Liver (tissue), 10 donors: ENCODE measurements at places on chromosomes 5 and 9.

GRCh38 chr9:93071464-93071863 is 13.0 kb downstream of the SUSD3 start:
- H3K4me3 ChIP-seq, result no peak overlapping the region
- H3K27ac ChIP-seq, result no peak overlapping the region
- DNase-seq, result peak; percentile 61

DNA sequence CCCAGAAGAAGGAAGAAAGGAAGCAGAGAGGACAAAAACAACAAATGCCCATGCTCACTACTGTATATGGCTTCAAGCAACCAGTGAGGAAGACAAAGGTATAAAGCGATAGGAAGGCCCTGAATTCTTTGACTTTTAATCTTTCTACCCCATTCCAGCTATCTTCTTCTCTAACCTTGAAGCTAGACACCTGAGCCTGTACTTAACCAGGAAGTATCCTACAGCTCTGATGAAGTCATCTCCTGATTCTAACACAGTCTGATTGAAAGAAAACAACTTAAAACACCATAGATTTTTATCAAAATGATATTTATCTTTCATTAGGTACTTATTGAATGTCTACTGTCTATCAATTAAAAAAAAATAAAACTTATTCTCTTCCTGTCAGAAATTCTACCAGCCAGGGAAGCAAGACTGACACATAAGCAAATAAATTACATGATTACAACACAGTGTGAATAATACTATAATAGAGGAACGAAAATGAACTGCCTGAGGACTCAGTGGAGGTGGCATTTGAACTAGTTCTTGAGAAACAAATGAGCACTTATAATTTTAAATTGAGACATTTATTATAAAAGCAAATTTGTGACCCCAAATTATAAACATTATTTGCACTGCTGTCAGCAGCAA is 123.3 kb upstream of the ELL2 start:
- H3K27ac ChIP-seq, result no peak overlapping the region
- no peaks in the 10 kb centered on the region for H3K27me3 ChIP-seq
- peaks cover 9% of the 10 kb centered on the region for H3K4me1 ChIP-seq
- no peak for DNase-seq
- no peak overlapping the region for H3K4me3 ChIP-seq
- no peaks in the 10 kb centered on the region for H3K36me3 ChIP-seq

DNA sequence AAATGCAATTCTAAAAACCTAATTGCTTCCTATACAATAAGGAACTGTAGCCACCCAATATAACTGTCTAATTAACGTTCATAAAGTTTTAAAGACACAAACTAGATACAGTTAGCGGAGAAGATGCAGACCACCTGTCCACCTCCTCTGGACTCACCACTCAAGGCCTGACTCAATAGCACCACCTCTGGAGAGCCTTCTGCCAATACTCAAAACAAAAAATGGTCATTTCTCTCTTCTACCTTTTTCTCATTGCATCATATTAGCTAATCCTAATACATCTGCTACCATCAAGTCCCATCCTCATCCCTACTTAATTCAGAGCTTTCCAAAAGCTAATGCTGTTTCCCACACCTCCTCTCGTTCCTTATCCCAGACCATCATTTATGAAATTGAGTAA is 159.9 kb downstream of the MLLT3 start:
- H3K27ac ChIP-seq, result no peak overlapping the region
- no peak overlapping the region for H3K4me3 ChIP-seq
- no peaks in the 10 kb centered on the region for H3K4me1 ChIP-seq
- no peak for DNase-seq
- no peaks in the 10 kb centered on the region for H3K27me3 ChIP-seq
- no peaks in the 10 kb centered on the region for H3K36me3 ChIP-seq

DNA sequence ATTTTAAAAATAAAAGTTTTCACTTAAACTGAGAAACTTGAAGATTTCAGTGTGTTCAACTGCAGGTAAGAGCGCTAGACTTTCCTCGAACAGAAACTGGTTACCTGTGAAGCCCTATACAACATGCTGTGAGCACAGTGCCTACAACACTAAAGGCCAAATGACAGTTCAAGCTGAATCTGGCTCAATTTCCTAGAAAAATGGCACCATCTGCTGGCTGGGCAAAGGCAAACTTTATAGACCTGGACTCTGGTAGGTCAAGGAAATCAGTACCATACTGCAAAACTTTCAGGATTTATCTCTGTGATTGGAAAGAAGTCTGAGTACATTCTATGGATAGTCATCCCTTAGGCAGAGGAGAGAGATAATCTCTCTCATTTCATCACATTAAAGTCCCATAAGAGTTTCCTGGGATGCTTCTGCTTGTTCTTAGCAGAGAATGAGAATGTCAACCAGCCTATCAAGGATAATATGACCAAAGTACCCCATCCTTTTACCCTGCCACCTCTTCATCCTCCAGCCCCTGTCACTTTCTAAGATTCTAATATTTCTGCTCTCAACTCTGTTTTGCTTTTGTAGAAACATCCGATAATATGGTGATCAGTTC is 31.8 kb upstream of the FOXB2 start:
- DNase-seq, result no peak
- no peak overlapping the region for H3K27ac ChIP-seq
- peaks cover 5% of the 10 kb centered on the region for H3K27me3 ChIP-seq
- H3K4me3 ChIP-seq, result no peak overlapping the region
- H3K4me1 ChIP-seq, result no peaks in the 10 kb centered on the region

DNA sequence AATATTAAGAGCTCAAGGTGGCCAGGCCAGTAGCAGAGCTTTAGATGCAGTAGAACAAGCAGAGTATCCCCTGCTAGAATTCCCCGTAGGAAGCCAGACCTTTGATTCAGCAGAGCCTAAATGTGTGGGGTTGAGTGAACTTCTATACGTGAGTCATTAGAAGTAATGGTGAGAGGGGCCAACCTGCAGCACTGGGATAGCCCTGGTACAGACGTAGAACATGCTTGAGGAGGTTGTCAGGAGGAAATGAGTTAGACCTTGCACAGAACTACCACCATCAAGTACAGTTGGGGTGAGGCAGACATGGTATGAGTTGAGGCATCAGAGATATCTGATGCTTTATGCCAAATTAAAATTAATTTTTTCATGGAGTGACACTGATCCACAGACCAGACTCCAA is 42.0 kb downstream of the PDCD1LG2 start:
- DNase-seq, result no peak
- no peaks in the 10 kb centered on the region for H3K36me3 ChIP-seq
- no peaks in the 10 kb centered on the region for H3K4me1 ChIP-seq
- H3K27me3 ChIP-seq, result no peaks in the 10 kb centered on the region
- H3K4me3 ChIP-seq, result no peak overlapping the region
- H3K27ac ChIP-seq, result no peak overlapping the region

DNA sequence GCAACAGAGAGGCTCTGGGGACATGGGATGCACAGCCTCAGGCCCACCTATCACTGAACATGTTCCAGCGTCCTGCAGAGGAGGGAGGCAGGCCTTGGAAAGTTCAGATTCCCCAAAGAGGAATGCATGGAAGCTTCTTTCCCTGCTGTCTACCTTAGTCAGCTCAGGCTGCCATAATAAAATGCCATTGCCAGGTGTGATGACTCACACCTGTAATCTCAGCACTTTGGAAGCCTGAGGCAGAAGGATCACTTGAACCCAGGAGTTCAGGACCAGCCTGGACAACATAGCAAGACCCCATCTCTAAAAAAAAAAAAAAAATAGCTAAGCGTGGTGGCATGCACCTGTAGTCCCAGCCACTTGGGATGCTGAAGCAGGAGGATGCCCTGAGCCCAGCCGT is 24.5 kb upstream of the TOR1B start:
- H3K27me3 ChIP-seq, result no peaks in the 10 kb centered on the region
- no peak for DNase-seq
- no peak overlapping the region for H3K27ac ChIP-seq
- no peaks in the 10 kb centered on the region for H3K36me3 ChIP-seq
- H3K4me1 ChIP-seq, result no peaks in the 10 kb centered on the region
- H3K4me3 ChIP-seq, result no peak overlapping the region

DNA sequence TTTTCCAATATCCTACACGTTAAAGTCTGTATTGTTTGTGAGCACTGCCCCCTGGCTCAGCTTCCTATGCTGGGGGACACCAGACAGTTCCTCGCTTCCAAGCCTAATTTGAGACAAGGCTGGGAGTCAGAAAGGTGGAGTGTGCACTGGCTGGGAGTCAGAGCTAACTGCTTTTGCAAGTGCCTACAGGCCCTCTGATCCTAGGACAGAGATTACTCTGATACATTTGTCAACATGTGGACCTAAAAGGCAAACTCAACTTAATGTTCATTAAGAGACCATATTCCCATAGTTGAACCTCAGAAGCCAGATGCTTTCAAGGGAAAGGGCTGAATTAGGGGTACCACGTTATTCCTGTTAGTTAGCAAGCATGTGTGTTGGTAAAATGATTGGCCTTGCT is 80.8 kb downstream of the NIPSNAP3B start:
- no peak overlapping the region for H3K4me3 ChIP-seq
- H3K27me3 ChIP-seq, result no peaks in the 10 kb centered on the region
- peaks cover 38% of the 10 kb centered on the region for H3K4me1 ChIP-seq

- H3K4me1 ChIP-seq, result no peaks in the 10 kb centered on the region
- no peak overlapping the region for H3K27ac ChIP-seq
- H3K4me3 ChIP-seq, result no peak overlapping the region
- H3K27me3 ChIP-seq, result no peaks in the 10 kb centered on the region
Observed at GRCh38 chr9:93656426-93657239, 80.2 kb downstream of the PHF2 start.

- peaks cover 32% of the 10 kb centered on the region for H3K4me1 ChIP-seq
- H3K36me3 ChIP-seq, result no peaks in the 10 kb centered on the region
- no peaks in the 10 kb centered on the region for H3K27me3 ChIP-seq
- H3K27ac ChIP-seq, result no peak overlapping the region
- no peak for DNase-seq
Observed at GRCh38 chr5:10328323-10328722, 20.6 kb upstream of the CMBL start.

DNA sequence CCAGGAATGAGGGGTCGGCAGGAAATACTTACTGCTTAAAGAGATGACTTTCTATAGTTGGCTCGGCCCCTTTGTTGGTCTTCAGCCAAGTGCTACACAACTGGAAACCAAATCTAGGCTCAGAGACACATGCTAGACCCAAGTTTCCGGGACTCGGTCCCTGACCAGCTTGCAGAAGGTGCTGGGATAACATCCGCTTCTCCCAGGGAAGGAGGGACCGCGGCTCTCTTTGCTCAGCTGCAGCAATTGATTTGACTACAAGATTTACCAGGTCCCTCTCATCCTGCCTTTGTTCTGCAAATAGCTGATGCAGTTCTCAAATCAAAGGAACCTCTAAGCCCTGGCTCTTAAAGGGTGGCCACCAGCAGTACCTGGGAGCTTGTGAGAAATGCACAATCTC is 314.7 kb downstream of the MLLT3 start:
- H3K27ac ChIP-seq, result no peak overlapping the region
- H3K27me3 ChIP-seq, result peaks cover 4% of the 10 kb centered on the region
- H3K36me3 ChIP-seq, result no peaks in the 10 kb centered on the region
- no peaks in the 10 kb centered on the region for H3K4me1 ChIP-seq

DNA sequence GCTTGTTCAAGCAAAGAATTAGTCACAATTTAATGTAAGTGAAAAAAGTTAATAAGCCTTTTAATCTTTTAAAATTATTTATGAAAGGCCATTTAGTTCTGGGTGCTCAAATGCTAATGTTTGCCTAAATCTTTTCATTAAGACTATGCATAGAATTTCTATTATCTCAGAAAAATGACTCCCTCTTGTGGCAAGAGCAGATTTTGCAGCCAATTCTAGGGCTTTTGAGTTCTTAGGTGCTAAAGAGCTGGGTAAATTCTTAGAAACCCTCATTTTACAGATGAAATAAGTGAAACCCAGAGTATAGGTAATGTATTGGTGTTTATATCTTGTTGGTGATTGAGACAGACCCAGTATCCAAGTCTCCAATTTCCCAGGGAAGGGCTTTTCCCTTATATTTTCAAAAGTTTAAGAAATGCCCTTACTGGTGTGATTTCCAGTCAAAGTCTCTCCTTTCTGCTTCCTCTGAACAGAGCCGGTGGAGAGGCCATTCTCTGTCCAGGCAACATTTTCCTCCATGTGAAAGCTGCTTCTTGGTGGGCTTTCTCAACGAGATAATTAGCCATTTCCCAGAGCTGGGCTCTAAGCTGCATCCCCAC is 24.1 kb upstream of the PCSK5 start:
- no peaks in the 10 kb centered on the region for H3K36me3 ChIP-seq
- H3K27ac ChIP-seq, result no peak overlapping the region
- H3K4me3 ChIP-seq, result no peak overlapping the region
- no peaks in the 10 kb centered on the region for H3K27me3 ChIP-seq
- H3K4me1 ChIP-seq, result no peaks in the 10 kb centered on the region
